ENCODE measurements at places on chromosomes 16 and 17.

GRCh38 chr16:88649924-88650748 is 717 bp downstream of the CYBA start:
- no peak for DNase-seq

DNA sequence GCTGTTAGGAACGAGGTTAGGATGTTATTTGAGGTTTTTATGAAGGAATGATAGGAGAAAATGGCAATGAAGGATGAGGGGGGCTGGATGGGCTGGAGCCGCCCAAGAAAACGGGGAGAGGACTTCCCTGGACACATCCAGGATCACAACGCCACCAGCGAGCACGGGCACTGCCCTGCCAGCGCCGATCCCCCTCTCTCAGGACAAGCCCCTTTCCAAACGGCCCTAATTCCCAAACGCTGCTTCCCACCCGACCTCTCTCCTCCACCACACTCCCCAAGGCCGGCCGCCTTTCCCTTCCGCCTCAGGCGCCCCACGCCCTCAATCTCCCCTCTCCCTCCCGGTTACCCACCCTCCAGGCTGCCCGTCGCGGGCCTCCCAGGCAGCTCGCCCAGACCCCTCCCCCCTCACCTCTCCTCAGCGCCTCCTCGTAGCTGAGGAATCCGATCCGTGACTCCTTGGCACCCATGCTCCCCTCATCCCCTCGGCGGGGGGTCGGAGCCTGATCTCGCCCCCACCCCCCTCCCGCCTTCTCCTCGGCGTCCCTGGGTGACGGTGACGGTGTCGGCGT is 377 bp downstream of the USP32 start:
- DNase-seq: no peak

GRCh38 chr17:17304521-17304985 is 1.4 kb downstream of the NT5M start:
- no peak for DNase-seq

DNA sequence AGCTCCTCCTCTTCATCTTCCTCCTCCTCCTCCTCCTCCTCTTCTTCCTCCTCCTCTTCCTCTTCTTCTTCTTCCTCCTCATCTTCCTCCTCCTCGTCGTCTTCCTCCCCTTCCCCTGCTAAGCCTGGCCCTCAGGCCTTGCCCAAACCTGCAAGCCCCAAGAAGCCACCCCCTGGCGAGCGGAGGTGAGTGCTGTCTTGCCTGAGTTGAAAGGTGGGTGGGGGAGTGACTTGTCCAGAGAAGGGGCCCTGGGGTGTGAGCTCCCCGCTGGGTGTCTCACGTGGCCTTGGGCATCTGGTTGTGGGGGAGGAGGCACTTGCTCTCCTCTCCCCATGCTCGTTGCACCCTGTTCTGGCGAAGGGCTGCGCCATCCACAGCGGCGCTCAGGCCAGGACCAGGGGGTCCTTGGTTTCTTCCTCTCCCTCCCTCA is 8.0 kb downstream of the ELOB start:
- DNase-seq: no peak

GRCh38 chr16:1532771-1533170 is 695 bp upstream of the TMEM204 start:
- DNase-seq: no peak

GRCh38 chr17:43814026-43814425 is 18.9 kb downstream of the MPP3 start:
- no peak for DNase-seq

GRCh38 chr16:27109666-27110523 is 43.2 kb downstream of the C16orf82 start:
- DNase-seq: no peak

- DNase-seq: no peak
These were observed 182.8 kb downstream of the FTO start for GRCh38 chr16:53886482-53887378.

- peak; percentile 23 for DNase-seq
These were observed 7.4 kb upstream of the DHRS7B start for GRCh38 chr17:21119247-21119918.

- no peak for DNase-seq
These were observed 71.6 kb upstream of the CREBBP start for GRCh38 chr16:3951861-3952736.

DNA sequence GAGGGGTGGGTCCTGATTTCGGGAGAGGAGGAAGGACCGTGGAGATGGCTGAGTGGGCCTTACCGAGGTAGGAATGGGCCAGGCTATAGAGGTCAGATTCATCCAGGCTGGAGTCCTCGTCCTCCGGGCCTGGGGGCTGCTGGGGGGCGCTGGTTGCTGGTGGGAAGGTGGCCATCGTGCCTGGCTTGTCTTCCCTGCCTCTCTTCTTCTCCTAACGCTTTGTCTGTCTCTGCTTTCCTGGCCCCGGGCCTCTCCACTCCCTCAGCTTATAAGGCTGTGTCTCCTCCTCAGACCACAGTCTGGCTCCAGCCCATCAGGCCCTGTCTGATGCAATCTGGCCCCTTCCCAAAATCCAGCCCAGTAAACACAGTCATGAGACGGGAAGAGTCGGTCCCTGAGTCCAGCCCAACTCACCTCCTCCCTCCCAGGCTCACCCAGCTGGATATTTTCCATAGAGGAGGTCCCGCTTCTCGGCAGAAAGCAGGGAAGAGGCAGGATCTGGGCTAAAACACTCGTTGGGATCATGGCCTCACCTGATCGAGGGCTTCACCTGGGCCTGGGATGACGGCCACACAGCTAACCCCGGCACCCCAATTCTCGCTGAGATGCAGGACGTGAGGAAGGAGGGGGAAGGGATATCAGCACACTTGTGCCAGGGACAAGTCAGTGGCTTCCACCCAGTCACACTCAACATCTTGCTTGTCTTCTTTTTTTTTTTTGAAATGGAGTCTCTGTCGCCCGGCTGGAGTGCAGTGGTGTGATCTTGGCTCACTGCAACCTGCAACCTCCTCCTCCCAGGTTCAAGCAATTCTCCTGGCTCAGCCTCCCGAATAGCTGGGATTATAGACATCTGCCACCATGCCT is at the start of gene NUPR1:
Gene NUPR1 (minus strand): TSS at position 242 of the 864 bp plus-strand sequence. CDS start 67 bp downstream, at position 175.
- no peak for DNase-seq

DNA sequence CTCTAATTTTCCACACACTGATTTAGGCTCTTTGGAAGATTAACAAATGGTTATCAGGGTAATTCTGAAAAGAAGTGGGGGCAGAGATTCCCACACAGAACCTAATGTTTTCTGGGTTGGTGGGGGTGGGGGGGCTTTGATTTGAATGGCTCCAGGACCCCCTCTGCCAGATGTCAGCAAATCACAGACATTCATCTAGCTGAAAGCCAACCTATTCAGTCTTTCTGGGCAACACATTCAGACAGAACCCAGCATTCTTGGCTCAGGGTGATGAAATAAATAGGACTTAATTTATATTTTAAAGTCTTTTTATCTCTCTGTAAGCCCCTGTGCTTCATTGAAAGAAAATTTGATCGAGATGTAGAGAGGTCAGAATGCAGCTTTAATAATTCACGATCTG is 533.2 kb downstream of the XYLT1 start:
- no peak for DNase-seq

DNA sequence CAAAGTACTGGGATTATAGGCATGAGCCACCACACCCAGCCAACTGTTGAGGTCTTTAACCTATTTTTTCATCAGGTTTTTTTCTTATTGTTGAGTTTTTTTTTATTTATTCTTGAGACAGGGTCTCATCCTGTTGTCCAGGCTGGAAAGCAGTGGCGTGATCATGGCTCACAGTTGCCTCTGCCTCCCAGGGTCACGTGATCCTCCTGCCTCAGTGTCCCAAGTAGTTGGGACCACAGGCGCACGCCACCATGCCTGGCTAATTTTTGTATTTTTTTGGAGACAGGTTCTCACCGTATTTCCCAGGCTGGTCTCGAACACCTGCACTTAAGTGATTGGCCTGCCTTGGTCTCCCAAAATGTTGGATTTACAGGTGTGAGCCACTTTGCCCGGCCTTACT is 95.9 kb downstream of the BCAS3 start:
- no peak for DNase-seq

DNA sequence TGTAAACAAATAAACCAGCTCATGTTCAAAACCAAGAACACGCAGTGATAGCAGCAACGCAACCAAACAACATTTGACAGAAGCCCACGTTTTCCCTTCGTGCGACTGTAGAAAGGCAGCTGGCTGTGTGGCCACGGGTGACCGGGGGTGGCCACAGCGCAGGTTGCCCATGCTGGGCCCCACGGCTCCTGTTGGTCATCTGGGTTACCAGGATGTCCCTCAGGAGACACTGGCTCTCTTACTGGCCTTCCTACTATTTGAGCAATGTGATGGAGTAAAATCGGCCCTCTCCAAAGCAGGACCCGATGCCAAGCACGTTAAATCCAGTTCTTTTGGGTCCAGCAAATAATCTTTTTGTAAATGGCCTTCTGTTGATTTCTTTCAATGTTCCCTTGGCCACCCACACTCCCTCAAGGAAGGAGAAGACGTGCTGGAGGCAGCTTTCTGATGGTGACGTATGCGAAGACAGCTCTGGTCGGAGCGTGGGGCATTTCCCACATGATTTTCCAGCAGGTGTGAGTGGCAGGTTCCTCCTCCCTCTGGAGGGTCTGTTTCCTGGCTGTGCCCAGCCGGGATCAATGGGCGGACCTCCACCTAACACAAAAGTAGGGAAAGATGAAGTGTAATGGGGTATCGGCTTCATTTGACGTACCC is 143.1 kb upstream of the CHMP6 start:
- DNase-seq: no peak

GRCh38 chr16:169014-169413 is 3.2 kb downstream of the HBM start:
- DNase-seq: no peak

GRCh38 chr17:611202-611601 is 103.4 kb downstream of the VPS53 start:
- no peak for DNase-seq

DNA sequence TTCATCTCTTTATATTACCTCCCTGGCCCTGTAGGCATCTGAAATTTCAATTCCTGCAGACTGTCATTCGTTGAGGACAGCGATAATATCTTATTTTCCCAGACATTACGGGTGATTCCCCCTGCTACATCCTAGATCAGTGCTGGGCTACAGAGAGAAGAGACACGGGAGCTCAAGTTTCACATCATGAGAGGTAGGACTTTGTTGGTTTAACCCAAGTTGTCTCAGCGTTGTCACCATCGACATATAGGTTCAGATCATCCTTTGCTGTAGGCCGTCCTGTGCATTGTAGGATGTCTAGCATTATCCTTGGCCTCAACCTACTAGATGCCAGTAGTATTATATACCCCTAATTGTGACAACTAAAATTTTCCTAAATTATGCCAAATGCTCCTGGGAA is 19.3 kb downstream of the MT1X start:
- DNase-seq: no peak

DNA sequence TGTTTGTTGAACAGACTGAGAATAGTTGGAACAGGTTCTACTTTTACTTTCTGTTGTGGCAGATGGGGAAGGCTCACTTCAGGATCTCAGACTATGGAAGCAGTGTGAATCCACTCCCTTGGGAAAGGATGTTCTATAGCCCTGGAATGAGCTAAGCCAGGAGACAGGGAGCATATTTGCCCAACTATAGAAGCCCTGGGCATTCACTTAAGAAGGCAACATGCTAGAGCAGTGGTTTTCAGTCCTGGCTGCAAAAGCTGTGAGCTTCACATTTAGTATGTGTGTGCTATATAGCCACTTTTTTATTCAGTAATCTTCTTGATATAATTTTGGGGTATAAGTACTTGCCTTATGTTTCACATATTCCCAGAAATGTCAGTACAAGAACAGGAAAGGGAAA is 1.2 kb upstream of the KRT32 start:
- DNase-seq: no peak

- DNase-seq: no peak
These were observed 17.4 kb downstream of the SYT17 start for GRCh38 chr16:19185510-19185851.

DNA sequence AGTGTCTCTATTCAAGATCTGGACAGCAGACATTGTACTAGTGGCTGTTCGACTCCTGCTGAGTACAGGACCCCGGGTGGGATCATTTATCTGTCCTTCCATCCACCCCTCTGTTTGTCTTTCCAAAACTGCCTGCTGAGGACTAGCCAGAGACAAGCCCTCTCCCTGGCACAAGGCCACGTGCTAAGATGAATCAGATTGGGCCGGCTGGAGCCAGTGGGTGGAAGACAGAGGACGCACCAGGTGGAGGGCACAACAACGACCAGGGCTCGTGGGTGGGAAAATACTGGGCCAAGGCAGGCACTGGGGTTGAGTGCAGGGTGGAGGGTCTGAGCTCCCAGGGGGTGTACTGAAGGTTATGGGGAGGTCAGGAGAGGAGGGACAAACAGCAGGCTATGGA is 1.4 kb upstream of the CA7 start:
- DNase-seq: peak; percentile 65

DNA sequence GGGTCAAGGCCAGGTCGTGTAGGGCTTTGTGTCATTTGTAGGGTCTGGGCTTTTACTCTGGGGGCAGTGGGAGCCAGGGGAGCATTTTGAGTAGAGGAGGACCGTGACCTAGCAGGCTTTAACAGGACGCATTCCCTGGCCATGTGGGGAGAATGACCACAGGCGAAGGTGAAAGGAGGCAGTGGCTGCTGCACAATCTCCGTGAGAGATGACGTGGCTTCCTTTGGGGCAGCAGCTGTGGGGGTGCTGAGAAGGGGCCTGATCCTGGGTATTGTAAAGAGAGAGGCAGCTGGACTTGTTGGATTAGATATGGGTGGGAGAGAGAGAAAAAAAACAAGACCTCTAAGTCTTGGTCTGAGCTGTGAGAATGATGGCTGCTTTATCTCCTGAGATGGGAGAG is 46.0 kb downstream of the KATNIP start:
- no peak for DNase-seq

DNA sequence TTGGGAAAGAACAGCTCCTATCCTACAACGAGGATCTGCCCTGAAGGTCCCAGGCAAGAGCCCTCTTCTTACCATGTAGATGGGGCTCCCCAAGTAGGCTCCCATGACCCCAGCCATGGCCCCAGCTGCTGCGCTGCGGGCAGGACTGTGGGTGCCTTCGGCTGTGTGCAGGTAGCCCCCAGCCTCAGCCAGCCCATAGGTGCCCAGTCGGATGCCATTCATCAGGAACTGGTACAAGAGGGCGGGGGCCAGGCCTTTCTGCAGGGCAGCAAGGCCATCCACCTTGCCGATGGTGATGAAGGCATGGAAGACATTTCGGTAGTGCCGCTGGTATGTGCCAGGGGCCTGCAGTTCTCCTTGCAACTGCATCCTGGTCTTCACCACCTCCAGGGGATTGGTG is 839 bp downstream of the SLC25A35 start:
- no peak for DNase-seq

- no peak for DNase-seq
These were observed 11.1 kb downstream of the CMTM2 start for GRCh38 chr16:66590322-66590721.

- no peak for DNase-seq
These were observed 18.7 kb upstream of the ARHGAP17 start for GRCh38 chr16:25033852-25034251.

- DNase-seq: no peak
These were observed 208.5 kb downstream of the STX8 start for GRCh38 chr17:9367156-9367555.

DNA sequence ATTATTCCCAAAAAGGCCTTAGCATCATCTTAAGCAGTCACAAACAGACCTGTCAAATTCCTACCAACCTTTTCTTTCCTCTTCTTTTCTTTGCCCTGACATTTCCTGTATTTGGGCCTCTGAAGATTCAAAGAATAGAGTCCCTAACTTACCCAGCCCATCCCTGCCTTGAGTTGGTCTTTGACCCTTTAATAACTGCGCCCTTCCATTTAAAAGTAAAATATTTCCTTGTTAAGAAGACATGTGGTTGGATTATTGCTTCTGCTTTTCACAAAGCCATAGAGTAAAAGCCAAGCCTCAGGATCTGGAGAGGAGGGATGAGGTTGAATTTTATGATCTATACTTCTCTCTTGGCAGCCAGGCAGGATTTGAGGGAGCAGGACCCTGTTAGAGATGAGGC is 13.2 kb upstream of the CCL23 start:
- DNase-seq: no peak

GRCh38 chr17:9981344-9981915 is 76.4 kb upstream of the RCVRN start:
- no peak for DNase-seq
